Stimulated activated CD4-positive, alpha-beta T cell treated with anti-CD3 and anti-CD28 coated beads, Interleukin-12 subunit alpha, Interleukin-12 subunit beta, amount 100 ng/mL, for 4 hours (primary cell): ENCODE measurements at places on chromosomes 11 and 22.

- DNase-seq, result no peak
Measured at GRCh38 chr11:102513869-102514268, 16.7 kb downstream of the MMP7 start.

- no peak for DNase-seq
Measured at GRCh38 chr11:65787649-65788622, 1.1 kb downstream of the OVOL1 start.

GRCh38 chr11:121566279-121567168 is 113.8 kb upstream of the SORL1-AS1 start:
- DNase-seq, result no peak

- no peak for DNase-seq
Measured at GRCh38 chr11:132464003-132464342, 1068.3 kb downstream of the OPCML start.

- DNase-seq, result no peak
Measured at GRCh38 chr11:72962084-72962483, 147.9 kb downstream of the ATG16L2 start.

DNA sequence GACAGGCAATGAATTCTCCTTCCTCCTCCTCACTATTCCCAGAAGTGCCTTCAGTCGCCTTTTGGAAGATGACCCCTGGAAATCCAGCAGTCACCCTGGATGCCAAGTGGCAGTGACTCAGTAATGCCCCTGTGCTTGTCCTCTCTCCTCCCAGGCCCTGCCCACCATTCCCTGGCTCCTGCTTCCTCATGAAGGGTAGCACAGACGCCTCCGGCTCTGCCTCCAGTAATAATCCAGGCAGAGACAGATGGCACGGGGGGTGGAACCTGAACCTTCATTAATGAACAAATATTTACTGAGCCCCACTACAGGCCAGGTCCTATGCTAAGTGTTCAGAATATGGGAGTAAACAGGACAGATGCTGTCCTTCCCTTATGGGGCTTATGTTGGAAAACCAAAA is 23.2 kb downstream of the SYT13 start:
- no peak for DNase-seq

DNA sequence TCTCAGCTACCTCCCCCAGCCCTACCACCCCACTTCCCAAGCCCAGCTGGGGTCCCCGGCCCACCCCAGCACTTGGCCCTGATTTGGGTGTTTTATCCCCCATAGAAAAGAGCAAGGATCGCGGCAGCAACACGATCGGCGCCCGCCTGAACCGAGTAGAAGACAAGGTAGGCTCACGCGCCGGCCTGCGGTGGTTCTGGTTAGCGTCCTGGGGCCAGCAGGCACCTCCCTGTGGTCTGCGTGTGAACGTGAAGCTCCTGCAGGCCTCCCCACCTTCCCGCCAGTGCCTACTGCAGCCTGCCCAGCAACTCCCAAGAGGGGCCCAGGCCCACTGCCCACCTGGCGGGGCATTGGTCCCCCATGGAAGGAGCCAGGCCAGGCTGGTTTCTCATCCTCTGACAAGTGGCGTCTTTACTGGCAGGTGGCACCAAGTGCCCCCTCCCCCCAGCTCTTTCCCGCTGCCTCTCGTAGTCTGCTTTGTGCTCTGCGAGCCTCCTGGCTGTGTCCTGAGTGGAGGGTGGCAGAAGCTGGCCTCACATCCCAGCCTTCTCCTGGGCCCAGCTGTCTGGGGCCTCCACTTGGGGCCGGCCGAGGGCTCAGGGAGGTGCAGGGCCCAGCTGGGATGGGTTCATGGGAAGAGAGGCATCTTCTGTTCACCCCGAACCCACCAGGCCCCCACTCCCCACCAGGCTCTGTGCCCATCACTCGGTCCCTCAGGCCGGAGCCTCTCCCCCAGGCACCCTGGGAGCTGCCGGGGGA is 78.3 kb upstream of the KCNQ1OT1 start:
- no peak for DNase-seq

DNA sequence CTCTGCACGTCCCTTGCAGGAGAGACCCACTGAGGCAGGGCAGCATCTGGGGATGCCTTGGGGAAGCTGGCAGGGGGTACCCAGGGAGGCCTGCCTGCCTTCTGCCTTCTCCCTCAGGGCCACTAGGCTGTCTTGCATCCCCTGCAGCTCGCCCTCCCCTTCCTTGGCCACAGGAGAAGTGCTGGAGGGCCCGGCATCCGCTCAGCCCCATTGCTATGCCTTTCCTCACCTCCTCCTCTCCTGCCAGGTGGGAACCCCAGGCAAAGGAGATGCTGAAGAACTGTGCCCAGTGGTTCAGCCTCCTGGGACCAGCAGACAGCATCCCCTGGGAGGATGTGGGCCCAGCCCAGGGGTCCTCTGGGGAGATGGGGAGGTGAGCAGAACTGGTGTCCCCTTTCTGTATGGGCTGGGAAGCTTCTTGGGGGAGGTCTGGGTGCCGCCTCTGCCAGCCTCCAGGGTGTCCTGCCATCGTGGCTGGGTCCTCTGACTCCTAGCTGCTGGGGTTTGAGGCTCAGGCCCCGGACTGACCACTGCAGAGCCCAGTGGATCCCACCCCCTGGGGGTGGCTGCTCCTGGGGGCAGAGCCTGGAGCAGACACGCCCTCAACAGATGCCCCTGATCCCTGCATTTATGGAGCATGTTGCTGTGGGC is 20.6 kb downstream of the MRGPRG start:
- DNase-seq, result no peak

DNA sequence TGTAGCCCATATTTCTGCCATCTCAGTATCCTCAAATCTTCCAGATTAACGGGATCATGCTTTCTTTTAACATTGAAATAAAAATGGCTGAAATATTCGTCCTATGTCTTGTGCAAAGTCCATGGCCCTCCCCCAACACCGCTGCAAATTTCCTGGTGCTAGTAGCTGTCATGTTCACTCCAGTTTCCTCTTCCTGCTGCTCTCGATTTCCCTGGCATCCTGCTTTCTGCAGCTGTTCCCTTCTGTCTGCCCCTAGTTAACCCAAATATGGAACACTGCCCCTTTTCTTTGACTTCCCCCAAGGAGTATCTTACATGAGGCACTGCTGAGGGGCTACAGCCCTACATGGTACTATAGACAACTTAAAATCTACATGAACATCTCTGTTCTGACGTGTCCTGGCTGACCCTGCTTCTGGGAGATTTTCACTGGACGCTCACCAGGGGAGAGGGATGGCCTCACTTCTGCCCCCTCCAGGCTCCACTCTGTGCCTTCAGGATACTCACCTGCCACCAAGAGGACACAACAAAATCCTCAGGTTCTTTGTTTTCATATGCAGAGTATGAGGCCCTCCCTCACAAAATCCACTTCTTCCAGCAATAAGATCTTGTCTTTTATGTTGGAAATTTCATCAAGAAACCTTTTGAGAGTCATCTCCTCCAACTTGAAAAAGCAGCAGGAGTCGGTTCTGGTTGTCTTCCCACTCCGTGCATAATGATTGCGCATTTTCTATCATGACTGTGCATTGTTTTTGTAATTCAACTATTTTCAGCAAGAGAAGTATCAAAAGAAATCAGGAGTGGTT is 29.5 kb upstream of the SCUBE2 start:
- DNase-seq, result no peak

DNA sequence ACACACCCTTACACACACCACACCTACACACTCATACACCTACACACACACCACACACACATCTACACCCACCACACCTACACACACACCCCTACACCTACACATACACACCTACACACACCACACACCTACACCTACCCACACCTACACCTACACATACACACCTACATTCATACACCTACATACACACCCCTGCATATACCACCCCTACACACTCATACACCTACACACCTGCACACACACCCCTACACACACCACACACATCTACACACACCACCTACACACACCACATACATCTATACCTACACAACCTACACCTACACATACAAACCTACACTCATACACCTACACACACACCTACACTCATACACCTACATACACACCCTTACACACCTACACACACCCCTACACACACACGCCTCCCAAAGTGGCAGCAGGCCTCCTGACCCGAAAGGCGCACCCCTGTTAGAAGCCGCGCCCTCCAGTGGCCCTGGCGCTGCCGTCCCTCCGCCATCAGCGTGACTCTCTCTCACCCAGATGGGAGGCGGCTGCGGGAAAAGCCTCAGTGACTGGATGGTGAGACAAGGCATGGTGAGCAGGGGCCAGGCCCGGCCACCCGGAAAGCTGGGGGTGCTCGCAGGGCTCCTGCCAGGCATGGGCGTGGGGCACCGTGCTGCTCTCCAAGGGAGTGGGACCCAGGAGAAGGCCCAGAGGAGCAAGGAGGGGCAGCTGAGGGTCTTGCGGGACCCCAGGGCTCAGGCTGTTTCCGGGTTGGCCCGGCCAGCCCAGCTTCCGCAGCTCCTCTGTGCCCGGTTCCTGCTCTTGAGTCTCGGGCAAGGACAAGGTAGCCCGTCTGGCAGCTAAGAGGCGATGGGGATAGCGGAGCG is 37.0 kb upstream of the HMOX1 start:
- no peak for DNase-seq

- DNase-seq, result no peak
Measured at GRCh38 chr11:109309153-109309552, 112.8 kb upstream of the C11orf87 start.
